ENCODE measurements at places on chromosomes 7 and 10.

DNA sequence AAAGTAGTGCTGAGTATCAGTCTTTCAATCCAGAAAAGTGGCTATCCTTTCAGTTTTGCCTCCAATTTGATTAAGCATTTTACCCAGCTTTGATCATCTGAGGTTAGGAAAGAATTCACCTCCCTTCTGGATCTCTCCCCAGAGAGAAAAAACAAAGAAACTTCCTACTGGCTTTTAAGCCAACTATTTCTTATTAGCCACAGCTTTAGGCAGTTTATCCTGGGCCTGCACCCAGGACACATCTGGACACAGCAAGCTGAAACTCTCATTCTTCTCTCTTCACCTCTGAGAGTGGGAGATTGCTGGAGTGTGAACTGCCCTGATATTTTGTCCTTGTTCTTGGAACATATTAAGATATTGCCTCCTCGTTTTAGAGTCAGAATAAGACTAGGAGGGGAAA lies 43.5 kb upstream of the LSM8 start:
- DNase-seq: peak; percentile 18

GRCh38 chr7:106865130-106866041 lies at the start of gene PIK3CG:
Gene PIK3CG, plus strand, starts transcription at chr7:106865282. Its CDS starts 2,280 bp downstream, at chr7:106867562.
- no peak for DNase-seq

- DNase-seq: no peak
Measured at GRCh38 chr10:113583571-113583970, 30.7 kb downstream of the HABP2 start.

- peak; percentile 28 for DNase-seq
Measured at GRCh38 chr10:96387601-96388000, 28.8 kb upstream of the OPALIN start.

DNA sequence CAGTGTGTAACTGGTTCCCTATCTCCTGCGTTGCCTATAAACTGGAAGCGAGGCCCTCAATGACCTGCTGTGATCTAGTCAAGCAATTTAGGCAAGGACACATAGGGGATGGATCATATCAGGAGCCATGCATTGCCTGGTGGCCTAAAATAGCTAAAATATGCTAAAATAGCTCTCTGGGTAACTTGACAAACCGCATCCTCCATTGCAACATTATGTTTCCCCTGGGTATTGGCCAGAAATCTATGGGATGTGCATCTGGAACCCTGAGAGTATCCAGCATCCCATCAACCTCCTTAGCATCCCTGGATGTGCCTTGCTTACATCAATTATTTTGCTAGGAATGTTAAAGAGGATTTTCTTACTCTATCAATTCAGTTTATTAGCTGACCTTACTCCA lies 91.7 kb upstream of the ADCY1 start:
- no peak for DNase-seq

DNA sequence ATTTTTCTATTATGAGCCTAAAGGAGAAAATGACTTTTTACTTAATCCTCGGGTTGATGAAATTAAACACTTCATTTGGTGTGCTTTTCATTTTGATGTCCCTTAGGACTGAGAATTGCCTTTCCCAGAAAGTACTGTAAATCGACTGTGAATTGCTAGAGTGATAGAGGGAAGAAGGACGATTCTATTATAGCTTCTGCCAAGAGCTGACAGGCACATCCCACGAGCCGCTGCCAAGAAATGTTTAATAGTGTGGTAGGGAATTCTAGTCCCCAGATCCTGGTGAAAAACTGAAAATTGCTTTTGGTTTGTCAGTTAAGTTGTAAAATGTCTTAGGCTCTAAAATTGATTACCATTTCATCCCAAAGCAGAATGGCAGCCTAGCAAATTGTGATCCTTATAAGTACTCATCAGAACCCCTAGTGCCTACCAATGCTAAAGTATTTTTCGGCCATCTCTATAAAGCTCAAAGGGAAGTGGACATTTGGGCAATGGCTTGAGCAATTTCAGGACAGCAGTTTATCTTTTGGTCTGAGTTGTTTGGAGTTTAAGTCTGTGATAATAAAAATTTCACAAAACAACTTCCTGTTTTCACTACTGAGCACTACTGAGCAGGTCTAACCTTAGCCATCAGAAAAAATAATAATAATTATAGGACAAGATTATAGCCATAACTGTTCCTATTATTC lies 44.6 kb upstream of the HYCC1 start:
- no peak for DNase-seq

- no peak for DNase-seq
Measured at GRCh38 chr10:96378741-96379140, 19.9 kb upstream of the OPALIN start.

DNA sequence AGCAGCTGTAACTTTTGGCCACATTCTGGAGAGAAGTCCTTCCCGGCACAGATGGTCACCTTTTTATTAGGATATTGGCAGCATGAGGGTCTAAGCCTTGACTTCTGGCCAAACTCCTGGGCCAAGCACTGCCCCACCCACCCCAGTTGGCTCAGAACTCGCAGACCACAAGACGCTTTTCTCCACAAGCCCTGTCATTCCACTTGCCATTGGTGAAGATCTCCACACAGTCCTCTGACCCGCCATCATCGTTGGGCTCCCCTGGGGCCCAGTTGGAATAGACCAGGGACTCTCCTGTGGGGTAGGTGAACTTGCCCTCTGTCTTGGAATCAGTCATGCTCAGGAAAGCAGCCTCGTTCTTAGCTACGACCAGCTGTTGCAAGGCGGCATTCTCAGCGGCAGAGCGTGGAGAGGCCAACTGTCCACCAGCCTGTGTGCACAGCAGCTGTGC lies 11.2 kb downstream of the SFTPD start:
- no peak for DNase-seq

GRCh38 chr10:126331101-126331500 lies 57.2 kb downstream of the ADAM12 start:
- peak; percentile 27 for DNase-seq

DNA sequence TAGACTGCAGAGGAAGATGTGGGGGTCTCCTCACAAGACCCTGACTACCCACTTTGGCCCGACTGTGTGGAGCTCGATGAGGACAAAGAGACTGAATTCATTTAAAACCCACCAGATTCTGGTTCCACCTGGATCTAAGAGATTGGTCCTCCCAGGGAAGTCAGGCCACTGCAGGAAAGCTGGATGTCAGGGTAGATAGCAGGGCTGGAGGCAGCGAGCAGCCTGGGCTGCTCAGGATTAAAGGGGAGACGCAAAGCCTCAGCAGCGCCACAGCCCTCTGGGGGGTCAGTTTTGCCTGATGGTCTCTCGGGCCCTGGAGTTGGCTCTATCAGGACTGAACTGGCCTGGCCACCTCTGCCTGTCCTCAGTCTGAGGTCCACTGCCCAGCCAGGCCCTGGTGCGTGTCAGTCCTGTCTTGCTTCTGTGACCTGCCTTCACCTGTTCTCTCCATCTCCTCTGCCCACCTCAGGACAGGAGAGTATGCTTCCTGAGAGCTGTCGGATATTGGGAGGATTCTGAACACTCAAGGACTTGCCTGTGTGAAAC lies 12.2 kb upstream of the KLRG2 start:
- DNase-seq: no peak

GRCh38 chr10:35379226-35380137 lies 43.2 kb downstream of the CCNY start:
- peak; percentile 29 for DNase-seq
